ENCODE measurements at places on chromosomes 7 and 10.

- H3K36me3 ChIP-seq, result no peaks in the 10 kb centered on the region
- DNase-seq, result no peak
- no peak overlapping the region for H3K27ac ChIP-seq
- H3K27me3 ChIP-seq, result peaks cover 6% of the 10 kb centered on the region
- peaks cover 9% of the 10 kb centered on the region for H3K4me1 ChIP-seq
Measured at GRCh38 chr10:131204406-131205152, 106.9 kb downstream of the TCERG1L start.

- no peaks in the 10 kb centered on the region for H3K27me3 ChIP-seq
- DNase-seq, result no peak
- H3K27ac ChIP-seq, result no peak overlapping the region
- H3K36me3 ChIP-seq, result no peaks in the 10 kb centered on the region
Measured at GRCh38 chr7:154167051-154167450, 114.9 kb downstream of the DPP6 start.

DNA sequence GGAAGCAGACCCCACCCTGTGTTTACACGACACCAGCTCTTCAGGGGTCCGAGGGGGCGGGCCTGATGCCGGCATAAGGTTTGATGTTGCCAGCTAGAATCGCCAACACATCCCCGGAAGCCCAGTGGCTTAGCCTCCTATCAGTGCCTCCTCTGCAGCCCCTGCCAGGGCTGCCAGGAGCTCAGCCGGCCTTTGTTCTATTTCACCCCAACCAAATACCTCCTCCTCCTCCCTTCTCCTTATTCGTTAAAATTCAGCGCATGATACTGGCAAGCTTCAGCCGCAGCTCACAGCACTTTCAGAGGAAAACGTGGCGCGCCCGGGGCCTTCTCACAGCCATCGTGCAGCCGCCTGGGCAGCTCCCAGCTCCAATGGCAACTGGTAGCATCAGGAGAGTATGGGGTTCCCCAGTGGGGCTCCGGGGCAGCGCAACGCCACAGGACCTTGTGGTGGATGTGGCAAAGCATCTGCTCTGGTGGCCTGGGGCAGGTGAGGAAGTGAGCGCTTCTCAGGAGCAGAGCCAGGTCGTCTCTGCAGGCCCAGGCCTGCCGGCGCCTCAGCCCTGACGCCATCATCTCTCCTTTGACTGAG, 176.4 kb upstream of the RHEB start:
- peaks cover 24% of the 10 kb centered on the region for H3K4me1 ChIP-seq
- no peaks in the 10 kb centered on the region for H3K27me3 ChIP-seq
- no peak for DNase-seq
- H3K4me3 ChIP-seq, result no peak overlapping the region
- peak overlapping the region; percentile 57 for H3K27ac ChIP-seq

DNA sequence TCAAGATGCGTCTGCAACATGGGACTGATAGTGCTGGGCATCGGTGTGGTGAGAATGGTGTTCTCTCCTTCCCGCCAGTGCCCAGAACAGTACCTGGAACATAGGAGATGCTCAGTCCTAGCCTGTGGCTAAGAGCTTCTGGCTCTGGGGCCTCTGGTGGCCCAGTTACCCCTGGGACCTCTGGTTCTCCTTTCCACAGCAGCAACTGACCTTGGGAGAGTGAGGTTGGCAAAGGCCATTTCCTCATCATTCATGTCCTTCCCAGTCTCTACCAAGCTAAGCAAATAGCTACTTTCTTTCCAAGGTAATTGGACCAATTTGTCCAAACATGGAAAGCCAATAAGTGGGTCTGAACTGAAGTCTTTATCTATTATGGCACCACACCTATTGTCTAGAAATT, 11.6 kb upstream of the GOLGA7B start:
- no peak overlapping the region for H3K4me3 ChIP-seq
- H3K36me3 ChIP-seq, result no peaks in the 10 kb centered on the region
- no peak for DNase-seq
- H3K4me1 ChIP-seq, result no peaks in the 10 kb centered on the region
- no peak overlapping the region for H3K27ac ChIP-seq

GRCh38 chr7:133672866-133673265, 420.0 kb downstream of the EXOC4 start:
- no peak for DNase-seq
- peaks cover 2% of the 10 kb centered on the region for H3K36me3 ChIP-seq
- peaks cover 6% of the 10 kb centered on the region for H3K4me1 ChIP-seq
- no peaks in the 10 kb centered on the region for H3K27me3 ChIP-seq

DNA sequence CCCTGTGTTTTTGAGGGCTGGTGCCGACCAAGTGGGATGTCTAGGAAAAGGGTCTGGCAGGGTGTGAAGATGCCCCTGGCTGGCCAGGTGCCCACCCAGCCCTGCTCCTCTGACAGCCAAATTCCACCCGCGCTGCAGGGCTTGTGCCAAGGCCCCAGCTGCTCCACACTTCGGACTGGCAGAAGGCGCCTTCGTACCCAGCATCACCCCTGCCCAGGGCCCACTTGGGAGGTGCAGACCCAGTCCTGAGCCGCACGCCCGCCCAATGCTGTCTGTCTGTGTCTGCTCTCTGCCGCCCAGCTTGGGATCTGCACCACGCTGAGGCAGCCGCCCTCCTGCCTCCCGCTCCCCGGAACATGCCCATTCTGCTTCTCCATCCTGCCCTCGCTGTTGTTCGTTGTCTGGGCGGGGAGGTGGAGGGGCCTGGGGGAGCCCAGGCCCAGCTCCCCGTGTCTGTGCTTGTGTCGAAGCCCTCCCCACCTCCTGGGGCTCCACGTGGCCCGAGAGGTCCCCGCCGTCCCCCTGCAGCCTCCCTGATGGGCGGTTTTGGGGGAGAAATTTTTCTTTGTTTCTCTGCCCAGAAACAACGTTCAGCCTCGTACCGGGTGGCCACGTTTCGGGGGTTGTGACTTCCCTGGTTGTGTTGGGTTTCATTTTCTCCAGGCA, 36.9 kb upstream of the PPIF start:
- H3K4me1 ChIP-seq, result peaks cover 9% of the 10 kb centered on the region
- no peaks in the 10 kb centered on the region for H3K27me3 ChIP-seq
- H3K4me3 ChIP-seq, result peak overlapping the region; percentile 47
- DNase-seq, result no peak
- peaks cover 6% of the 10 kb centered on the region for H3K36me3 ChIP-seq
- peak overlapping the region; percentile 98 for H3K27ac ChIP-seq

DNA sequence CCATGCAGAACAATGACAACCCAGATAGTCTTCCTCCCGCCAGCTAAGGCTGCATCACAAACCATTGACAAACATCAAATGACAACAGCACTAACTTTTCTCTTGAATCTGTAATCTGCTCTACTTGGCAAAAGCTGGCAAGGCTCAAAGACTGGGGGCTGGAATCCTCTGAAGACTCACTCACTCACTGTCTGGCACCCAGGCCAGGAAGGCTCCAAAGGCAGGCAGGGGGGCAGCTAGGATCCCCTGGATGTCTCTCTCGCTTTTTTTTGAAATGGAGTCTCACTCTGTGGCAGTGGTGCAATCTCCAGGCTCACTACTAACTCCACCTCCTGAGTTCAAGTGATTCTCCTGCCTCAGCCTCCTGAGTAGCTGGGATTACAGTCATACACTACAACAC, 159.7 kb upstream of the GPR26 start:
- no peak for DNase-seq
- H3K4me1 ChIP-seq, result no peaks in the 10 kb centered on the region
- no peak overlapping the region for H3K4me3 ChIP-seq
- H3K27me3 ChIP-seq, result no peaks in the 10 kb centered on the region
- no peak overlapping the region for H3K27ac ChIP-seq

DNA sequence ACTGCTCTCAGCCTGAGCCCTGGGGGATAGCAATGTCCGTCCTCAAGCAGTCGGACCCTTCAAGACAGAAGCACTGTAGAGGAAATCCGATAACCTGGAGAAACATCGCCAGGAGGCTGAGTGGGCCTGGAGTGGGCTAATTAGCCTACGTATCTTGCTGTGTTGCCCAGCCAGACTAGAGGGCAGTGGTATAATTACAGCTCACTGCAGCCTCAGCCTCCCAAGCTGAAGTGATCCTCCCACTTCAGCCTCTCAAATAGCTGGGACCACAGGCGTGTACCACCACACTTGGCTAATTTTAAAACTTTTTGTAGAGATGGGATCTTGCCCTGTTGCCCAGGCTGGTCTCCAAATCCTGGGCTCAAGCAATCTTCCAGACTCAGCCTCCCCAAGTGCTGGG, 21.7 kb downstream of the LYZL2 start:
- H3K36me3 ChIP-seq, result peaks cover 3% of the 10 kb centered on the region
- peaks cover 34% of the 10 kb centered on the region for H3K4me1 ChIP-seq
- H3K4me3 ChIP-seq, result no peak overlapping the region
- H3K27me3 ChIP-seq, result no peaks in the 10 kb centered on the region

- no peak overlapping the region for H3K4me3 ChIP-seq
- H3K36me3 ChIP-seq, result no peaks in the 10 kb centered on the region
- DNase-seq, result no peak
- no peak overlapping the region for H3K27ac ChIP-seq
- no peaks in the 10 kb centered on the region for H3K27me3 ChIP-seq
- no peaks in the 10 kb centered on the region for H3K4me1 ChIP-seq
Measured at GRCh38 chr7:28629216-28629842, 217.0 kb downstream of the CREB5 start.

- H3K4me1 ChIP-seq, result no peaks in the 10 kb centered on the region
- H3K27ac ChIP-seq, result no peak overlapping the region
- H3K36me3 ChIP-seq, result no peaks in the 10 kb centered on the region
- DNase-seq, result no peak
- peaks cover 81% of the 10 kb centered on the region for H3K27me3 ChIP-seq
- H3K4me3 ChIP-seq, result no peak overlapping the region
Measured at GRCh38 chr10:98016772-98017475, 13.5 kb downstream of the CRTAC1 start.
